ENCODE measurements at places on chromosomes 4 and X.
A peak's percentile ranks its signal among the peaks of the same experiment; 100 is the strongest.

- DNase-seq, result peak; percentile 29
Observed at GRCh38 chrX:87664381-87664780, 146.8 kb downstream of the KLHL4 start.

DNA sequence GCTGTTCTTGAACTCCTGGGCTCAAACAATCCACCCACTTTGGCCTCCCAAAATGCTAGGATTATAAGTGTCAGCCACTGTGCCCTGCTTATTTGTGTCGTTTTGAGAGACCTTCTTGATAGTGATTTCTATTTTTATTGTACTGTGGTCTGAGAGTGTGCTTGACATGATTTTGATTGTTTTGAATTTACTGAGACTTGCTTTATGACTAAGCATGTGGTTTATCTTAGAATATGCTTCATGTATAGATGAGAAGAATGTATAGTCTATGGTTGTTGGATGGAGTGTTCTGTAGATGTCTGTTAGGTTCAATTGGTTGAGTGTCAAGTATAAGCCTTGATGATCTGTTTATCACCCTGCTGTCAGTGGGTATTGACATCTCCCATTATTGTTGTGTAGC is 789.3 kb downstream of the IL1RAPL1 start:
- DNase-seq, result no peak

DNA sequence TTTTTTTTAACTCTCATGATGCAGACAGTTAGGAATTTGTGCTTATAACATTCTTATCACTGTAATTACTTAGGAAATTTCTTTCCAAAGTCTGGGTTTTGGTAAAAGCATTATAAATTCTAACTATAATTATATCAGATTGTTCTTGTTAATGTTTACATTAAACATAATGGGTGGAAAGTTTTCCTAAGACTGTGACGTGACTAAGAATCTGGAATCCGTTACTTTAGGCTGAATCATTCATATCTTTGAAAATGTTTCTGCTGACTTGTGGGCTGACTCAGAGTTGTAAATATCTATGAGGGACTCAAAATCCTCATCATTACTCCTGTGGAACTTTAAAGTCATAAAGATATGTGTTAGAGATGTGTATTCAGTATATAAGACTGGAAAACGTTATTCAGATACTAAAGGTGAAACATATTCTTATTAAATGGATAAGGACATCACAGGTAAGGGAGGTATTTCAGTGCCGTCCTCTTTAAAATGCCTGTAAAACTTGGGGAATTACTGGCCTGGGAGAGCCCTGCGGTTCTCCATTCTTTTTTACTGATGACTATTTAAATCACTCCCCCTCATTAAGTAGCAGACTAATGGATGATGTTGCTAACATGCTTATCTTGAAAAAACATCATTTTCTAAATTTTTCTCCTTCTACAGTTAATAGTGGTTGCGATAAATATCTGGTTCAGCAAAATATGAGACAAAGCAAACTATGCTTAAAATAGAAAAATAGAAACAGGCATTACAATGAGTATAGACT is 159.0 kb downstream of the DCLK2 start:
- no peak for DNase-seq

- no peak for DNase-seq
Observed at GRCh38 chr4:130563889-130564418, 1468.0 kb downstream of the C4orf33 start.

DNA sequence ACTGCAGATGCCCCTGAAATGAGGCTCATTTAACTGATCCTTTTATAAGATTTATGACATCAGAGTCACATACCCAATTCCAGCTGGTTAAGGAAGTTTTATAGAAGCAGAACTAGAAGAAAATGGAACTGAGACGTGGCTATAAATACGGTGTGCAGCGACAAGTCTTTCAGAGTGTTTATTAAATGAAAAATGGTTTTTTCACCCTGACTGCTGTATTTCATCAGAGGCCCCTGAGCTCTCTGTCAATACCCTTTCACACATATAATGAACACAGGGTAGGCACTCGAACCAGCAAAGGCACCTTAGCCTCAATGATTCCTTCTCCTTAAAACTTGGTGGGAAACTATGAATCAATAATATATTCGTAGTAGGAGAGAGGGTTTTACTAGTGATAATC is 380.8 kb upstream of the ANXA10 start:
- no peak for DNase-seq

DNA sequence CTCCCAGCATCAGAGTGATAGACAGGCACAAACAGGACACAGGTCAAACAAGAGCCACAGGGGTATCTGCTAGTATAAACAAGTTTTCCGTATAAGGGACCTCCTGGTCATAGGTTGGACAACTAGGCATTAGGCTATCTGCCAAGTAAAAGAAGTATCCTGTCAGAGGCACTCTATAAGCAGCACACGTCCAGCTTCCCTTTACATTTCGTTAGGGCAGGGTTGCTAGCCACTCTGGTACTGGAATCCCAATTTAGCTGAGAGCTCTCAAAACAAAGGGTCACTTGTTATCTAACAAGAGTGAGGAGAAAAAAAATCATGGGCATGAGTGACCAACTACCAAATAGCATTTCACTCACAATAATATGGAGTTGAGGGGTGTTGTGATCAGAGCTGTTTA is 780.7 kb upstream of the DIAPH2 start:
- no peak for DNase-seq

DNA sequence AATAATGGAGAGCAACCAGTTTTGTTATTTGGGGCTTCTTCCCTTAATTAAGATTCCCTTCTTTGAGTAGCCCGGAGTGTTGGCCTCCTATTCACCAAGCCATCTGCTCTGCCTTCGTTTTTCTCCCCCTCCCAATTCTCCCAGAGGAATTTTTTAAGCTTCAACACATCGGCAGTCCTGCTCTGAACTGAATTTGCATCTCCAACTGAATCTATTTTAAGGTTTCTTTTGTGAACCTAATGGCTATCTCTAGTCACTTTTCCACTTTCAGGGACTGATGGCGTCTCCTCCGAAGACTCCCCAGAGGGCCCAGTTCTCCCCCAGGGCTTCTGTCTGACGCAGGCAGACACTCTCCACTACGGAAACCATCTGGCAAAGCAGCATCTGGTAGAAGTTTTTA is 280.2 kb downstream of the ADGRA3 start:
- no peak for DNase-seq

DNA sequence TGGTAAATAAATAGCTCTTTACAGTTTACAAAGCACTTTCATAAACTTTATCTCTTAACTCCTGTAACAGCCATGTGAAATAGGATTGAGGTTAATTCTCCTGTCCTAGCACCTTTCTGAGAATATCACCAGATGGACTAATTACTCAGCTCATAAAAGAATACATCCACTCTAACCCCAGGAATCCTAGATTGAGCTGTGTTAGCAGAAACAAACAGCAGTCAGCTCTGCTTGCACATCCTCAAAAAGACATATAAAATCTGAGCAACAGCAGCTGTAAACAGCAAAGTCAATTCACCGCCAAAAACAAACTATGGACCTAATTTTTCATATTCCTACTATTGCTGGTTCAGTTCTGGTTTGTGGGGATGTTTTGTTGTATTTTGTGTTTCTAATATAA is 182.8 kb downstream of the QDPR start:
- no peak for DNase-seq

GRCh38 chrX:23662853-23663252 is 4.4 kb upstream of the PRDX4 start:
- DNase-seq, result no peak

DNA sequence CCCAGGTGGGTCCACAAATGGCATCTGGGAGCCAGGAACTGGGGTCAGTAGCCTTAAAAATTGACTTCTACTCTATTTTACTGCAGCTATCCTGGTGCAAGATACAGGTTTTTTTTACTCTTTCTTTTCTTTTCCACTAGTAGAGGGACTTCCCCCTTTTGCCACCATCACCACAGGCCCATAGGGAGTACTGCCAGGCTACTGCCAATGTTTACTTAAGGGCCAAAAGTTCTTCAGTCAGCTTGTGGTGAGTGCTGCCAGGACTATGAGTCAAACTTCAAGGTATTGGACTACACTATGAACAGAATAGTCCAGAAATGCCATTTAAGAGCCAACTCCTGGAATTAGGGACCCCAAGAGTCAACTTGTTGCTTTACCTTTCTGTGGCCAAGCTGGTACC is 94.7 kb downstream of the EDA2R start:
- peak; percentile 7 for DNase-seq

DNA sequence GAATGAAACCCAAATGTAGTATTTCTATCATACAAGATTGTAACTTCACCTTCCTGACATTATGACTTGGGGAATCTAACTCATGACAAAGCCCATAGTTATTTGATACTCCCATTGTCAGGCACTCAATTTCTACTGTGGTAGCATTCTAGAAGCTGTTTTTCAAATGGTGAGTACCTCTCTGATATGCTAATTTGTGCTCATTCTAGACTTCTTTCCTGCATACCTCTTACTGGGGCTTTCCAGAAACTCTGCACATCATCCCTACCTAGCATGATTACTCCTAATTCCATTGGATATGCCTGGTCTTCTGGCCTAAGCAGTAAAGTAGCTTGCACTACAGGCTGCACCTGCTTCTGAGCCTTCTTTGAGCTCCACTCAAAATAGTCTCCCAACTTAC is 50.4 kb upstream of the TMEM184C start:
- no peak for DNase-seq

DNA sequence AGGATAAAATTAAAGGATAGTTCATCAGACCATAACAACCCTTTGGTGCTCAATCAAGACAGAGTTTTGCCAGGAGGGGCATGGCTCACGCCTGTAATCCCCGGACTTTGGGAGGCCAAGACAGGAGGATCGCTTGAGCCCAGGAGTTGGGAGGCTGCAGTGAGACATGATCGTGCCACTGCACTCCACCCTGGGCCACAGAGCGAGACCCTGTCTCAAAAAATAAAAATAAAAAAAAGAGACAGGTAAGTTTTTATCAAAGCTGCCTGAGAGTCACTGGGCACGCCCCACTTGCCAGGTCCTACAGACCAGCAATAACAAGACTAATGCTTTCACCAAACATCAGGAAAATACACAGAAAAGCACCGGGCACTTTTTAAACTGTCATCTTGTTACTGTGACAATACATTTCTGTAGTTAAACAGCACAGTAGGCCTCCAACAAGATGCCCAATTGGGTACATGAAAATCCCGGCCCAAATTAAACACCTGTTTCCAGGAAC is 765 bp downstream of the CFAP97 start:
- peak; percentile 12 for DNase-seq

- DNase-seq, result peak; percentile 52
Observed at GRCh38 chrX:72576141-72576894, 3.7 kb upstream of the HDAC8 start.

- DNase-seq, result no peak
Observed at GRCh38 chrX:9903146-9903545, 64.0 kb upstream of the CLDN34 start.

- no peak for DNase-seq
Observed at GRCh38 chrX:37847733-37848197, 394 bp upstream of the DYNLT3 start.

DNA sequence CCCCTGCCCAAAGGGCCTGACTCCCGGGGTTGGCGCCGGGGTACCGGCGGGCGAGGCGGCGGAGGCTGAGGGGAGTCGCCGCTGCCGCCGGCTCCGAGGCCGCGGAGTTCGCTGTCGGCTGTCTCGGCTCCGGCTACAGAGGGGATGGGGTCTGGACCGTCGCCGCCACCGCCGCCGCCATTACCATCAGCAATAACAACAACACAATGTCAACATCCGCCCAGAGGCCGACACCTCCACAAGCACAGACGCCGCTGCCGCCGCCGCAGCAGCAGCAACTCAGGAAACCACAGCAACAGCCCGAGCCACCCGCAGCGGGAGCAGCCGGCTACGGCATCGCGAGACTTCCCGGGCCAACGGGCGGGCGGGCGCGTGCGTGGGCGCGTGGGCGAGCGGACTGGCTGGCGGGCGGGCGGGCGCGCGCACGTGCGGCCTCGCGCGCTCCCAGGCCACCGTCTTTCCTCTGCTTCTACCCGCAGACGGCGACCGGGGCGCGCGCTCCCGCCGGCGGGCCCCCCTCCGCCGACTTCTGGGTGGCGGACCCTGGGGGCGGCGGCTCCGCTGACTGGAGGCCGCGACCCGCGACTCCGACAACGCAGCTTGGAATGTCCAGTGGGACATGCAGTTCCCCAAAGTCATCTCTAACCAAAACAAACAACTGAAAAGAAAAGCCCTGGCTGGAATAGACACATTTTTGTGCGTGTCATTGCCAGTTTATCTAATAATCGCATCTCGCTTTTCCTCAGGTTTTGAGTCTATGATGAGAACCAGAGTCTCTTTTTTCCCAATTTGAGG is at the start of gene CHIC2:
TSS of gene CHIC2 (minus strand) at position 289 of the 795 bp plus-strand sequence. CDS start 305 bp downstream, outside the sequence.
- peak; percentile 98 for DNase-seq

DNA sequence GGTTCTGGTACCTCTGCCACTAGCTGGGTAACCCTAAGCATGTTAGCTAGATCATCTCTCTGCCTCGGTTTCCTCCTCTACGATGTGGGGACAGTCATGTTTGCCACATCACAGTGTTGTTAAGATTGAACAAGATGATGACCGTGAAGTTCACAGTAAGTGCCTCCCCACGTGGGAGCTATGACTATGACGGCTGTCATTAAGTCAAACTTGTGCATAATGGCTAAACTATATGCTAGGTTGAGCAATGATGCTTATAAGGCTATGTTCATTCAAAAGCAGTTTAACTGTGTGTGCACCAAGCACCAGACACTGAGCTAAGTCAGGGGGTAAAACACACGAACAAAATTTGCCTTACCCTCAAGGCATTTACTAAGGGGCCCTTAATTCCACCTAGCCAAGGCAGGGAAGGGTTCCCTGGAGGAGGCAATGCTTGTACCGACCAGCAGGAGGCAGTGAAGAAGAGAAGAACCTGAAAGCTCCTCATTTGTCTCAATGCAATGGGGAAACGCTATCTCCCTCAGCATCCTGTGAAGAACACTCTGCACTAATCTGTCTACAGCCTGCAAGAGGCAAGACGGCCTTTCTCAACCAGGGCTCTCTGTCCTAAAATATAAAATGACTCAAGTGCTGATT is 52.9 kb downstream of the MAP7D2 start:
- peak; percentile 21 for DNase-seq

- DNase-seq, result no peak
Observed at GRCh38 chr4:8095956-8096689, 62.5 kb downstream of the ABLIM2 start.

DNA sequence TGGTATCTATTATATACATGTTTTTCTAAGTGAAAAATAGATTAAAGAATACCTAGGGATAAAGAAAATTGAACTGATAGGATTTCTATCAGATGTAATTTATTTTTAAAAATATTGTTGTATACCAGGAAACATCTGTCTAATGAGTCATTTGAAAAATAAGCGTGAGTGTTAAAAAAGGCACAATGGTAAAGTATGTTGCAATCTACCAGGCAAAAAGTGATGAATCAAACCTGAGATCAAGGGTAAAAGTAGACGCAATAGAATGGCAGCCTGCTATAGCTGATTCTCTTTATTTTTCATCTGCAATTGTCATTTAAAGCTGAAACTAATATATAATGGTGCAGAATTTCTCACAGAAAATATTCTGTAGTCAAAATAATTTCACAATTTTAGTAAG is 1119.6 kb downstream of the PCDH18 start:
- DNase-seq, result peak; percentile 2

GRCh38 chr4:126238013-126238412 is 923.3 kb downstream of the FAT4 start:
- DNase-seq, result no peak
